Heart left ventricle (tissue), 16 donors: ENCODE measurements at places on chromosomes 4 and X. TPM values are rescaled to one million over a fixed set of nuclear protein-coding genes. Genes with fewer than 3 reads are reported as not detected.

DNA sequence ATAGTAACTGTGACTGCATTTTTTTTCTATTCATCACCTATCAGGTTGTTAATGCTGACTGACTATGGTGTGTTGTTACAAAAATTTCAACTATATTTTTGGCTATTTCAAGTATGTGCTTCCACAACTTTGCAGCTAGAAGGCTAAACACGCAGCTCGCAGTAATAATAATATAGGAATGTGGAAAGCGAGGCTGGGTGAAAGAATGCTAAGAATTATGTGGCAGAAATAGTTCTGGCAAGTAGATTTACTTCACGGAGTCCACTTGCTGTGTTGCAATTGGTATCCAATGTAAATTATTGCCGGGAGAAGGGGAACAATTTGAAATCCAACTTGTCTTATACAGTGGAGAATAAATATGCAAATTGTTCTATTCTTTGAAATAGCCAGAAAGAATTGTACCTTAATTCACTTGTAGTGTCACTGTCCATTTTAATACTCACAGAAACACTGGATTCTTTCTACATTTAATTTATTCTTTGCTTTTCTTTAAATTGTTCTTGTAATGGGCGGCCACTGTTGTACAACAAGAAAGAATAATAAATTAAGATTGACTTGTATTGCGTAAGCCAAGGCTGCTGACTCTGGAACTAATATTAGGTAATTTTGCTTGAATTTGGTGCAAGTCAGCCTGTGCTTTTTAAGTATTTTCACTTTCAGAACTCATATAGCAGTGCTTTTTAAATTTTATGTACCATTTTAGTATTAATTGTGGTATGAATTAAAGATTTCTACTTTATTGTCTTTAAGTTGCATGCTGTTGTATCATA is 154.9 kb downstream of the FRMPD4 start:
- no peak for DNase-seq

DNA sequence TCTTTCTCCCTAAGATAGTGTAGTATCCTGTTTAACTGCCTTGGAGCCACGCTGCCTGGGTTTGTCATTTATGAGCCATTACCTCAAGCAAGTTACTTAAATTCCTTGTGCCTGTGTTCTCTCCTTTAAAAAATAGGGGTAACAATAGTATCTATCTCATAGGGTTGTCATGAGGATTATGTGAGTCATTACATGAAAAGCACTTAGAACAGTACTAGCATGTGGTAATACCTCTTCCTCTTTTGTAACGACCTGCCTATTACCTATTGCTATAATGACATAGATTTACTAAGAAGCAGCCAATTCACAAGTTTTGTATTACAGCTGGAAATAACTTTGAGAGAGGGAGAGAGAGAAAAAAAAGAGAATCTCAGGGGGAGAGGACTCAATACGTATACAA is 834.7 kb downstream of the RAPGEF2 start:
- DNase-seq, result no peak

DNA sequence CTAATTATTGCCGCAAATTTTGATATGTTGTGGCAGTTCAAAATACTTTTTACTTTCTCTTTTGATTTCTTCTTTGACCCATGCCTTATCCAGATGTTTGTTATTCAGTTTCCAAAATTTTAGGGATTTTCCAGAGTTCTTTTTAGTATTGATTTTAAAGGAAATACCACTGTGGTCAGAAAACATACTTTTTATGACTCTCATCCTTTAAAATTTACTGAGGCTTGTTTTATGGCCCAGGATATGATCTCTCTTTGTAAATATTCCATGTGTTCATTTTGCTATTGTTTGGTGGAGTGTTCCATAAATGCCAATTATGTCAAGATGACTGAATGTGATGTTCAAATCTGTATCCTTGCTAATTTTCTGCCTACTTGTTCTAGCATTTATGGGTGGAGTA is 272.3 kb upstream of the DIPK2B start:
- DNase-seq, result no peak

DNA sequence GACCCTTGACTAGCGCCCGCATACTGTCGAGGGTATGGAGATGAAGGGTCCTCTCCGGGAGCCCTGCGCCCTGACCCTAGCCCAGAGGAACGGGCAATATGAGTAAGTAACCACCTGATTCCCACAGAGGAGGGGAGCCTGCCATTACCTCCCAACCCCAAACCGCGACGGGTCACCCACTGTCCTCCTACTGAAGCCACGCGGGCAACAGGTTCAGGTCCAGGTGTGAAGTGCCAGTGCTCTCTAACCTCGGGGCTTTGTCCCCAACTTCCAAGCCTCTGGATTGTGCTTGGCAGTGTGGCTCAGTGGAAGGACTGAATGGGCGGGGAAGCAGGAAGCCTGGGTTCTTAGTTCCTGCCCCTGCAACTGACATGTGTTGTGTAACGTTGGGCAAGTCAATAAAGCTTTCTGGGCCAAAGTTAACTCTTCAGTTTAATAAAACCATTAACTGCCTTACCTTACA is 694 bp downstream of the OCRL start:
- peak; percentile 5 for DNase-seq

GRCh38 chrX:153873282-153874084 is 12.5 kb downstream of the L1CAM start:
- no peak for DNase-seq

GRCh38 chr4:168757500-168757899 is 252.6 kb downstream of the CBR4 start:
- no peak for DNase-seq

DNA sequence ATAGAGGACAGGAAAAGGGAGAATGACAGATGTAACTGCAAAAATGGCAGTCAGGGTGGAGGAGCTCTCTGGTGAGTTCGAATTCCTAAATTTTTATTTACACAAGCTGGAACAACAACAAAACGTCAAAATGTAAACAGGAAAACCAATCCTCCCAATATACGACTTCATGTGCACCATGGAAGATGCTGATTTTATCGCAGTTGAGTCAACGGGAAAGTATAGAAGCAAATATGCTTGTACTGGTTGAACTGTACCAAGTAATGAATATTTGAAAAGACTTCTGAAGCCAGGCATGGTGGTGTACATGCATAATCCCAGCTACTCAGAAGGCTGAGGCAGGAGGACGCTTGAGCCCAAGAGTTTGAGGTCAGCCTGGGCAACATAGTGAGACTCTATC is 15.4 kb downstream of the STX18 start:
- no peak for DNase-seq

- DNase-seq, result no peak
These were observed 184.6 kb downstream of the OR13H1 start for GRCh38 chrX:131728295-131729145.

- DNase-seq, result no peak
These were observed 18.4 kb downstream of the KLHL34 start for GRCh38 chrX:21639775-21640174.

DNA sequence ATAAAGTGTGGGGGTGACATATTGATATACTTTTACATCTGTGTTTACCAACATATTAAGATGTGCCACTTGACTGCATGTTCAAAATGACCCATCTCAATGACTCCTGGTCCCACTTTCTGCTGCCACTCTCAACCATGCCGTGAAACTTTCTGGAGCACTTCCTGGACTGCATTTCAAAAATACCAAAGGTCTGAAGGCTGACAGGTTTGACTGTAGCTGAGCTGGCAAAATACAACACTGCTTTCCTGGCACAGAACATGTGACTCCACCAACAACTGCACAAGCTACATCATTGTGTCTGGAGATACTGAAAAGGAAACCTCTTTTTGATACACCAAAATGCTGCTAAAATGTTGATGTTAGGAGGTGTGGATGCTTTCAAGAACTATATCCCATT is 184.8 kb downstream of the UNC5C start:
- no peak for DNase-seq

DNA sequence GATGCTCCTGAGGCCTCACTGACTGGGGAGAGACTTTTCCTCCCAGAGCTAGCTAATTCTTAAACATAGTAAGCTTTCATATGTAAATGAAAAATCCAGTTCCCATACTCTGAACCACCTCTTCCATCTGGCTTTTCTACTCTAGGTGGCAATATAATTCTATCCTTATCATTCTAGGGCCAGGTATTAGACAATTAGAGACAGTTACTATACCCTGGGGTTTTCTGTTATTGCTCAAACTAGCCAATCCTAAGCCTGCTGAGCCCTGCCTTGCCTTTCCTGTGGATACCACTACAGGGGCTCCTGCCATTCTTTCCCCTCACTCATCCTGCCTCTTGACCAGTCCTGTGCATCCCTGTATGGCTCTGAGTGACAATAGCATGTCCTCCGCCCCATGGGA is 552.0 kb downstream of the STIM2 start:
- no peak for DNase-seq

DNA sequence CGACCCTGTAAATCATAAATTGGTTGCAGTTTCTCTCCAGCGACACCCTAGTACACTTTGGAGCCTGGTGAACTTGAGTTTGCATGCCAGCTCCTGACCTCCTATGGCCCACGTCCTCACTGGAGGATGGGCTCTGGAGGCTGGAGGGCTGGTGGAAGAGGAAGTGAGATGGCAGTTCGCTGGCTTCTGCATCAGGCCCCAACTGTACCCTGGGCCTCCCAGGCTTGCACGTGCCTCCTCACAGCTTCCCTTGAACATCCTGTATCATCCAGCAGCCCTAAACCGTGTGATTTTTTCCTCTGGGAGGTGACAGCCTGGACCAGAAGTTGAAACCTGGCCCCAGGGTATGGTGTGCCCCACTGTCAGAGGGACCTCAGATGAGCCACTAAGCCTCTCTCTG is 78.5 kb downstream of the HTRA3 start:
- DNase-seq, result no peak

DNA sequence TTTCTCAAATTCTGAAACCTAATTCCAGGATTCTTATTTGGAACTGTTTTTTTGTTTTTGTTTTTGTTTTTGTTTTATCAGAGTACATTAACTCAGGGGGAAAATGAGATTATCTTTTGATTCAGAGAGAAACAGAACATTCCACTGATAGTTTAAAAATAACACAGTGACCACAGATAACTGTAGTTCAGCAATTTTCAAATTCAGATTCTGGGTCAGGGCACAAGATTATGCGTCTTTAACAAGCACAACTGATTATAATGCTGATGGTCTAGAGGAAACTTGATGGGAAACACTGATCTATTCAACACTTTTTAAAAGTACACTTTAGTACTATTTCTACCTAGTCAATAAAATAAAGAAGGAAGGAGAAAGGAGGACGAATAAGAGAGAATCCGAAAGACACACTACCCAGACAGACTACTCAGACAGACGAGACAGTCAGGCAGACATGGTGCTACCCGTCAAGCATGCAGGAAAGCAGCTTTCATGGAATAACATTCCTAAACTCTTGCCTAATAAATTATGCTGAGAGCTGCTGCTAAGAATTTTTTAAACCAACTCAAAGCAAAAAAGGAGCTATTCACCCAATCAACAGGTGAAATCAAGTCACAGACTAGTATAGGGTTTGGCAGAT is 59.0 kb downstream of the APBB2 start:
- no peak for DNase-seq

- DNase-seq, result no peak
These were observed 297.8 kb downstream of the PPP3CA start for GRCh38 chr4:101049549-101050001.

PLXNB3 gene
- 0.51 TPM for polyA plus RNA-seq

VMA21 gene
- polyA plus RNA-seq, result 5.7 TPM

AADAT gene
- 1.6 TPM for polyA plus RNA-seq

CFI gene
- 11.2 TPM for polyA plus RNA-seq

CT47B1 gene
- polyA plus RNA-seq, result not detected
